ENCODE measurements at places on chromosomes 7 and 10.

DNA sequence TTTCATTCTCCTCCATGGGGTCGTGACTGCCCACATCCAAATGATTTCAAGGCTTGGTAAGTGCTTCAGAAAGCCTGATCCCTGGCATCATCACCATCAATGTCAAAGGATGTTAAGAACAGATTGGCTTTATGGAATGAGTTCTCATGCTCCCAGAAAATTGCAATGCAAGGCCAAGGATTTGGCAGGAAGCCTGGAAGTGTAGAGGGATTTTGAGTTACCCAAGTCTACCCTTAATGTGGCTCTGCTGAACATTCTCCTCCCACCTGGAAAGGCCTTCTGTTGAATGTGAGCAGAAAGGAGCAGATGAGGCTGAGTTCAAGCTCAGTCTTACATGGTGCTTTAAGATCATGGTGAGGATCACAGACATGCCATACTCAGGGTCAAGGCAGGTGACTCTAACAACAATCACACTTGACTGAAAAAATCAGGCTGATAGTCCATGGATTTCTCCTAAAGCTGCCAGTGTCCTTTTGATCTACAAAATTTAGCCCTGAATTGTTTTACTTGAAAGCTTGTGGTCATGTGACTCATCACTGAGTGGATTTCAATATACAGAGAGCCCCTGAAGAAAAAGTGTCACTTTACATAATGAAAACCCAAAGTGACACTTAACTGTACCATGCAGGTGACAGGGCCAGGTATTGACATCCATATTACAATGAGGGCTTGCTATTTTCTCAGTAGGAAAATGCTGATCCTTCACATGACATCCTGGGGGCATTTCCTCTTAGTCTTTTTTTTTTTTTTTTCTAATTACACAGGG, 111.1 kb upstream of the PDLIM1 start:
- no peak for DNase-seq

DNA sequence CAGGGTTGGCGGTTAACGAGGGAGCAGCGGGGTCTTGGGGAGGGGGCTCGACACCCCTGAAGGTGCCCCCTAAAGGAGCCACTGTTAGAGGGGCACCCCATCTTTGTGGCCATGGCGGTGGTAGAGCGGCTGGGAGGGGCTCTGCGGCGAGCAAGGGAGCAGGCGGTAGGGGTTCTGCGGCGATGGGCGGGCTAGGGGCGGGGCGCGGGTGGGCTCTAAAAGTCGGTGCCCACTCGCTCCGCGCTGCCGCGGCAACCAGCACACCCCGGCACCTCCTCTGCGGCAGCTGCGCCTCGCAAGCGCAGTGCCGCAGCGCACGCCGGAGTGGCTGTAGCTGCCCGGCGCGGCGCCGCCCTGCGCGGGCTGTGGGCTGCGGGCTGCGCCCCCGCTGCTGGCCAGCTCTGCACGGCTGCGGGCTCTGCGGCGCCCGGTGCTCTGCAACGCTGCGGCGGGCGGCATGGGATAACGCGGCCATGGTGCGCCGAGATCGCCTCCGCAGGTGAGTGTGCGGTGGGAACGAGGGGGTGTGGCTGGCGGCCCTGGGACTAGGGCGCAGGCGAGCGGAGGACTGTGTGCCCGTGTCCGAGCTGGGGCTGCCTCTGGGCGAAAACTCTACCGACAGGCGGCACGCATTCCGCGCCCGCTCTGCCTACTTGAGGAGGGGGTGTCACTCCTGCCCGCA, at the start of gene MEST:
TSS of gene MEST (plus strand) at position 245 of the 682 bp plus-strand sequence. CDS start at position 474, 229 bp downstream.
- no peak for DNase-seq

DNA sequence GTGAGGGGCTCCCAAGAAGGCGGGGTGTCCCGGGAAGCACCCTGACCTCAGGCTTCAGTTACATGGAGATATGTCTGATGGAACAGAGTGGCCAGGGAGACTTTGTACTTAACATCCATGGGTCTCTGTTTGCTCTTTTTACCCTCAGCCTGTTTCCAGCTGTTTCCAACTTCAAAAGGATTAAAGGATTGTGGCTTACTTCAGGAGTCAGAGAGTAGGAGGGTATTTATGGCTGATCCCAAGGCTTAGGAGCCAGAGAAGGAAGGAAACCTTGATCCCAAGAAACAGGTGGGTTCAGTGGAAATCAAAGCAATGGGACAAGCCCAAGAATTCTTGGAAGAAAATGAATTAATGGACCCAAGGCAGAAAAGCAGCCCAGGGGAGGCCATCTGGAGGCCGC, 37.7 kb upstream of the ZNF438 start:
- DNase-seq, result no peak

DNA sequence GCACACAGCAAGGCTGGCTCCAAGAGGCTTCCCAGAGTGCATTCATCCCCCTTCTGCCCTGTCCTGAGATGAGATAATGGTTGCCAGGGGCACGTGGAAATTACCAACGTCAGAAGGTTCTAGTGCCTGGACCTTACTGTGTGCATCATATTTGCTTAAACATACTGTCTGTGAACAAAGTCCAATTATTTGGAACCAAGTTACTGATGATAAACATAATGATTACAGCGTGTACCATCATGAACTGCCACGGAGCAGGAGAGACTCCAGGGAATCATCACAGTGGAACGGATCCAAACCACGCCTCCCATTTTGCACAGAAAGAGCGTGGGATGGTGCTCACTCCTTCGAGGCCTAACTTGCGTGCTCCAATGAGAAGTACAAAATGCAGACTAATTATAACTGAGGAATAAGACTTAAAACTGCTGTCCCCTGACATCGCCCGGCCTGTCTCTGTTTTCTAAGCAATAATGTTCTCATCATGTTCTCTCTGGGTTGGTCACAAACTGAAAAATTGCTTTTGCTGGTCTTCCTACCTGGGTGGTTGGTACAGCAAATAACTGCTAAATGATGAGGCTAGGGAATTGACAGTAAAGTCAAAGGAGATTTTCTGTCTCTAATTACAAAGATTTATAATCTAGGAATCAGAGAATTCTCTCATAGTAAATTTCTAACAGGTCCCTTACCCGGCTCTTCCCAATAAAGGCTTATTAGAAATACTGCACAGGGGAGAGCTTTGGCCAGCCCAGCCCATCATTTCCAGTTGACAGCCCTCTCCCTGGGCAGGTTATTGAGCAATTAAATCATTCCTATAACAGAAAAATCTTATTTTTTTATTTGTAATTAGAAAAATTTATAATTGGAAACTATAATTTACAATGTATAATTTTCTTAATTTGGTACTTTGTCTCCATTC, 182.2 kb downstream of the CAMK1D start:
- DNase-seq, result no peak

GRCh38 chr7:94382132-94382531, 12.6 kb upstream of the COL1A2 start:
- DNase-seq, result no peak

DNA sequence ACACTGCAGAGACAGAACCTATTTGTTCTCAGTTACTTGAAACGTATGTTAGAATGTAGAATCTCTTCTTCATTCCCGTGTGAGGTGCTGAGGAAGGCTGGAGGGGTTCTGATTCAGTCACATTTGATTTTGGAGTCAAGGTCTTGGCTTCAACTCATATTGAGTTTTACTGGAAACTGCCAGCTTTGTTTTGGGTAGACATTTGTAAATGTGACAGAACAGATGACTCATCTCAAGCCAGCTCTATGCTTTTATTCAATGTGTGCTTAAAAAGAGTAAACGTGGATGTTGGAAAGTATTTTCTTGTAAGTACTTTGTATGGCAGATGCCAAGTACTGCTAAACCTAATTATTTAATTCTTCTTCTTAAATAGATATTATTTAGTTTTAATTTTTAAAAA, 780.8 kb upstream of the C7orf33 start:
- DNase-seq, result no peak

- DNase-seq, result no peak
Observed at GRCh38 chr7:93544691-93545090, 29.8 kb downstream of the CALCR start.

DNA sequence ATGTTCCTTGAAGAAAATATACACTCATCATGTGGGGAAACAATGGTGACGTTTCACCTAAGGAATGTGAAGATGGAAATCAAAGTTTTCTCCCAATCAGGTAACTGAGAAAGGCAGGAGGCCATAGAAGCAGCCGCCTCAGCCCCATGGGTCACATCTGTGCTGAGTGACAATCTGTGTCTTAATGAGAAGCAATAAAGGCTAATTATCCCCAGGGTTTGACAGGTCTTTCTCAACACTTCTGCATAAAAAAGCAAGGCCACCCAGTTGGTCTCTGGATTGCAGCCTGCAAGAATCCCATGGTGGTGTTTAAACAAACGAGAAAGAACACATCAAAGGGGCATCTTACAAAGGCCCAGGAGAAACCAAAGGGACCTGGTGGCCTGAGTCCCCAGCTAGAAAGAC, 91.1 kb upstream of the TNS3 start:
- no peak for DNase-seq

GRCh38 chr7:14745076-14745475, 157.5 kb downstream of the DGKB start:
- DNase-seq, result no peak

DNA sequence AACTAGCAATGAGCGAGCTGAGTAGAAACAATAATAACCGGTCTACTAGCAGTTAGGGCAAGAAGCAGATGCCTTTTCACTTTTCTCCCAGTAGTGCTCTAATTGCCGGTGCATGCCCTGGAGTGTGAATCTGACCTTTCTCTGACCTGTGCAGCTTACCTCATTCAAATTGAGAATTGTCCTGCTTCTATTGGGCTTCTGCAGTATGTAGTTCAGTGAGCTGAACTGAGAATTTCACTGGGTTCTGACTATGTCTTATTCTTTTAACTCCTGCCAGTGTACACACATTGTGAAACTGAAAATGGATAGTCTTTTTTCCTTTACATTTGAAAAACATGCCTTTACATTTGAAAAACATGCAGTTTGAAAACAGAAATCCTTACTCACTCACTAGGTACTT, 157.9 kb upstream of the GRM3 start:
- DNase-seq, result no peak

DNA sequence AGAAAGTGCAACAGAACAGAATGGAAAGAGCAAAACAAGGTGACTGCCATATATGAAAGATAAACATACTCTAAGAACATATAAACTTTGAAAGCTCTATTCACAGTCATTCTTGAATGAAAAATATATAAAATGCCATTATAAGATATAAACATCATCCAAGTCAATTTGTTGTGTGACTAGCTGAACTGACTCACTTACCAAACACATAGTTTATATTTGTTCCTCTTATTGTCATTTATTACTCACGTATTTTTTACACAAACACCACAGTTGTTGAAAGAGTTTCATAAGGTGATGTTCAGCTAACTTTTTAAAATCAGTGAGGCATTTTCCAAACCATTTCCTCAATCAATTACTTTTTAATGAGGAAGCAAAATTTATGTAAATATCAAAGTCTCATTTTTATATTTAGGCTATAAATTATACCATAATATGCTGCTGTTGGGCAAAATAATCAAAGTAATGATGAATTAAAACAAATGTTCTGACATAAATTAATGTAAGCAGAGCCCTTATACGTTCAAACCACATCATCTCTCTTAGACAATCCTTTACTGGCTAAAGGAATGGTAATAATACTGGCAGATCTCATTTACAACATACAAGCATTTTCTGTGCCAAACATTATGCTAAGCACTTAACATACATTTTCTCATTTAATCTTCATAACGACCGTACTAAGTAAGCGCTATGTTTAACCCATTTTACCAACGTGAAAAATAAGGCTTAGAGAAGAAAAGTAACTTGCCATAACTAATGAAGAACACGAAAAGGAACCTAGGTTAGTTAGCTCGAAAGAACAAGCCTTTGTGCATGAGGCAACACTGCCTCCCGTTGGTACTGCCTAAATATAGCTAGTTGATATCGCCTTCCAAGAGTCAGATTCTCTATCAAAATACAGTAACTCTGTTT, 7.3 kb downstream of the LRRN3 start:
- DNase-seq, result peak; percentile 35

DNA sequence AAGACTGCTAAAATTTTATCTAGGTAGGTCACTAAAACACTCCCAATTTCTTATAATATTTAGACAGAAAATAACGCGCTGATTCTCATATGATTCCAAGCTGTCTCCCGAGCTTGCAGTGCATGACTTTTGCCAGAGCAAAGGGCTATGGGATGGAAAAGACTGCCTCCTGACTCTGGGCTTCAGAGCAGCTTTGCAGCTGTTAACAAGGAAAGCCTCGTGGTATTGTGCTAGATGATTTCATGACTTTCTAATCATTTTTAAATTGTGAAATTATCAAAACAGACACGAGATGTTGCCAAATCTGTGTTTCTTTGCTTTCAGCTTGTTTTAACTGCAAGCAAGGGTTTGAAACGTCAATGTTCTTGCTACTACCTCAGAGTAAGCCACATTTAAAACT, 238.3 kb downstream of the AGMO start:
- no peak for DNase-seq

Data from Calu3 (cell line).